ENCODE measurements at places on chromosomes 3 and 15.

- DNase-seq: no peak
Observed at GRCh38 chr15:45417303-45417950, 39.1 kb upstream of the GATM start.

DNA sequence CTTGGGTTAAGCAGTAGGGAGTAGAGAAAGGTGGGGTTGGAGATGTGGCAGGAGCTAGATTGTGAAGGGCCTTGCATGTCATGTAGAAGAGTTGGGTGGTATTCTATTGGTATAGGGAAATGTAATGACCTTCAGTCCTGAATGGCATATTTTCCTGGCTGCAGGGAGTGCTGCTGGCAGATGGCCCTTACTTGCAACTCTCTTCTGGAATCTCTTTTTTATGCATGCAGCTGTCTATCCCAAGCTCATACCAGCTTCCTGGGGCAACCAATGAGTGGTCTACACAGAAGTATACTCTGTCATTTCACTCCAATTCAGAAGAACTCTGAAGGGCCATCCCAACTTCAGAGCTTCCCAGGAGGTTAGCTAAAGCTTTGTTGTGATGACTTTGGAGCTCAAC is 144.7 kb upstream of the ANKRD28 start:
- DNase-seq: no peak

- DNase-seq: no peak
Observed at GRCh38 chr3:141151439-141151838, 80.2 kb upstream of the PXYLP1 start.

DNA sequence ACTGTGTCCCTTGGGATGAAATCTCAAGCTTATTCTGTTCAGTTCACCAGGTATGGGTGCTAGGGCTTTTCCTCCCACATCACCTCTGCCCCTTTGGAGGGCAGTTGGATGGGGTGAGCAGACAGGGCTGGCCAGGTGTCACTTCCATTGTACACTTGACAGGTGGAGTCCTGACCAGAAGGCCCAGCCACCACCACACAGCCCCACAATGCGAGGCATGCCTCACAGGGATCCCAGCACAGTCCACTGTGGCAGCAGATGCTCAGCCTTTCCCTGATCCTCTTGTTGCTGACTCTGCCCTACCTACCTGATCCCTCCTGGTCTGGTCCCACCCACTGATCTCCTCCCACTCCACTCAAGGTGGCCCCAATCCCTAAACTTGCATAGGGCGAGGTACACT is 88.2 kb downstream of the ANP32A start:
- DNase-seq: no peak

GRCh38 chr3:141346839-141347238 is 21.5 kb upstream of the ZBTB38 start:
- no peak for DNase-seq

- no peak for DNase-seq
Observed at GRCh38 chr15:48442011-48442410, 110.8 kb downstream of the DUT start.

DNA sequence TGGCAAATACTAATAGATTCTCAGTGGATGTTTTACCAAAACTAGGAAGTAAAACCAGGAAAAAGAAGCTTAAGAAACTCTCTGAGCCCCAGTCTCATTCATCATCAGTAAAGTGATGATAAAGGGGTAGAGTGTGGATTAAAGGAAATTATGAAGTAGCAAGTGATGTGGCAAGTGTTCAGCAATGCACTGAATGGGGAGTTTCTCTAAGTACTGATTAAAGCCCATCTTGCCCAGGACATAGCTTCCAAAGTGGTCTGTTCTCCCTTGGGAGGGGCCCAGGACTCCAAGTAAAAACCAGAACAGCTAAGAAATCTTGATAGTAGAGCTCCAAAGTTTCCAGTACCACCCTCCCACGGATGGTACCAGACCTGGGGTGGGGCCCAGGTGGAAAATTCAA is 137.3 kb downstream of the WNT5A start:
- DNase-seq: no peak

- no peak for DNase-seq
Observed at GRCh38 chr3:140906785-140907184, 34.9 kb upstream of the SLC25A36 start.

DNA sequence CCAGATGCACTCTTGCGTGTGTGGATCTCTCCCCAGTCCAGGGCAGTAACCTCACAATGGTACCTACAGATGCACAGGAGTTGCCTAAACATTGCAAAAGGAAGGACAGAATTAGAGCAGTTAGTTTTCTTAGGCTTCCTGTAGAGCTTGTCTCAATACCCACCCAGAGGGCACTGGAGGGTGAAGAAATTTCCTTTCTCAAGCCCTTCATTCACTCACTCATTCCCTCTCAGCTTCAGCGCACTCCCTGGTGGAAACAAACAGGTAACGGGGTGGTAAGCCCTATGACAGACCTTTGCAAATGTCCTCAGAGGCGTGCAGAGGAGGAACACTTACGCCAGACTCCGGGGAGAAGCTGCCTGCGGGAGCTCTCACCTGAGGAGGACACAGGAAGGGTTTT is 267.4 kb upstream of the HES1 start:
- DNase-seq: no peak

GRCh38 chr15:62616746-62617145 is 425.8 kb upstream of the TPM1 start:
- no peak for DNase-seq

DNA sequence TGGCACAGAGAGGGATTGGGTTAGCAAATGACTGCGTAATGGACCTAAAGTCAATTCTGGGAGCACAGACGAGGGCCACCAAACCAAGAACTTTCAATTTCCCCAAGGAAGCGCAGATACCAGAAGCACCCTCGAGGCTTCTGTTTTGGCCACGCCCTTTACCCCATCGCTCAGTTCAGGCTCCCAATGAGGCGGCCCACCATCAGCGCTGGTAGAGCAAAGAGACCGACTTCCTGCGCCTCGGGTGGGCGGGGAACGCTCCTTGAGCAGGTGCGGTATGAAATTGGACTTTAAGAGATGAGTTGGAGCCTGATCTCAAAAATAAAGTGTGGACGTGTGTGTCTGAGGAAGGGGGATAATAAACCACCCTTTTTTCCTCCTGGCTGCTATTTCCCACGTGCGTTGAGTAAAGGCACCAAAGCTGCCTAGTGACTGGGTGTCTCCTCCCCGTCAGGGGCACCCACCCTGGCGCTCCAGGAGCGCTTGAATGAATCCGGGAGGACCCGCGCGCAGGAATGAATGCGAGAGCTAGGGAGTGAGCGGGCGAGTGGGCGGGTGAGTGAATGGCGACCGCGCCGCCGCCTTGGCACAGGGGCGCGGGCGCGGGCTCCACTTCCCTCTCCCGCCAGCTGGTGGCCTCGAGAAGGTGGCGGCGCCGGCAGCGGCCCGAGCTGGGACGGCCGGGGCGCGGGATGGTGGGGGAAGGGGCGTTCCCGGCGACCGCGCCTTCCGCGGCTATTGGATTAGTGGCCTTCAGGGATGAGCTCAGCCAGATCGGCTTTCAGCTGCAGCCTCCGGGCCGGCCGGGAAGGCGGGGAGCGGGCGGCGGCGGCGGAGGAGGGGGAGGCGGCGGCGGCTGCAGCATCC is at the start of gene SPSB4:
SPSB4 (plus strand) TSS at position 772 of the 867 bp plus-strand sequence. CDS start 14,758 bp downstream, outside the sequence.
- DNase-seq: peak; percentile 33

DNA sequence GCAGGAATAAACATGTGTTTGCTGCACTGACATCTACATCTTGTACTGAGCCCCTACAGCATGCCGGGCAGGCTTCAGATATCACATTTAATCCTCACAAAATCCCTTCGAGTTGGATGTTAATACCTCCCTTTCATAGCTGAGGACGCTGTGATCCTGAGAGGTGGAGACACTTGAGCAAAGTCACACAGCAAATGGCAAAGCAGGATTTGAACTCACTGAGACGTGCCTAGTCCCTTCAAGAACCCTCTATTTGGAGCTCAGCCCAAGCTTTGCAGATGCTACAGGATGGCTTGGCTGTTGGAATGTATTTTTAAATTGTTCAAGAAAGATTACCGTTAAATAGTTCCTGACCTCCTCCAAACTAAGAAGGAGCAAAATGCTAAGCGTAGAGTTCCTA is 64.6 kb upstream of the SLC6A6 start:
- no peak for DNase-seq
